ENCODE measurements at places on chromosomes 16 and 17.

DNA sequence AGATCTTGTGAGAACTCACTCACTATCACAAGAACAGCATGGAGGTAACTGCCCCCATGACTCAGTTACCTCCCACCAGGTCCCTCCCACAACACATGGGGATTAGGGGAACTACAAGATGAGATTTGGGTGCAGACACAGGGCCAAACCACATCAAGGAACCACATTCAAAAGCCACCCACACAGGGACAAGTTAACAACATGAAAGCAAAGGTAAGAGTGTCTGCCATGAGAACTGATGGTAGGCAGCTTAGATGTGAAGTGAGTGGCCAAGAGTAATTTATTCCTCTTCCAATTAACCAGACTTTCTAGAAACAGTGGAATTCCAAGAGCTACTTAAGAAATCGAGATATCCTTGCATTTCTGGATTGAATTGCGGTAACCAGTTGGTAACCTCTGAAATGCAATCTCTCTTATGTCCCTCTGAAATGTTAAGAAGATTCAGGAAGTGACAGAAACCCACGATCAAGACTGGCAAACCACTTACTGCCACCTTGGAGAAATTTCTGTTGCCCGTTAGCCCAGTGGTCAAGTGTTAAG lies 167.4 kb upstream of the CACNG5 start:
- DNase-seq = peak; percentile 52

GRCh38 chr17:4573115-4573514 lies 11.2 kb upstream of the SMTNL2 start:
- no peak for DNase-seq

DNA sequence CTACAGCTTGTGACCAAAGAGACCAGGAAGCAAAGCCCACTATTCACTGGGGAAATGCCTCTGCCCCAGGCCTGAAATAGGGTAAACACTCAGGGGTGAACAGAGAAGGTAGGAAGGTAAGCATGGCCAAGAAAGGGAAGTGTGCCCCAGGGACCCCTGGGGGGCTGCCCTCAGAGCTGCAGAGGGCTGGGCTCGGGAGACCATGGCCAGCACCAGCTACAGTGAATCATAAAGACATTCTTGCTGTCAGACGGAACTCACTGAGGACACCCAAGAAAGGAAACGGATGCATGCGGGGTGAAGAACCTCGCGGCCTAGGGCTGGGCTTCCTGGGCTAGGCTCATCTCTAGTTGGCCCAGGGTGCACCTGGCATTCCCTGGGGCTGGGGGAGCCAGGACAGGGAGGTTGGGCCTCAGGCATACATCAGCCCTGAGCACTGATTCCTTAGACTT lies 9.6 kb downstream of the HIC1 start:
- DNase-seq = no peak

DNA sequence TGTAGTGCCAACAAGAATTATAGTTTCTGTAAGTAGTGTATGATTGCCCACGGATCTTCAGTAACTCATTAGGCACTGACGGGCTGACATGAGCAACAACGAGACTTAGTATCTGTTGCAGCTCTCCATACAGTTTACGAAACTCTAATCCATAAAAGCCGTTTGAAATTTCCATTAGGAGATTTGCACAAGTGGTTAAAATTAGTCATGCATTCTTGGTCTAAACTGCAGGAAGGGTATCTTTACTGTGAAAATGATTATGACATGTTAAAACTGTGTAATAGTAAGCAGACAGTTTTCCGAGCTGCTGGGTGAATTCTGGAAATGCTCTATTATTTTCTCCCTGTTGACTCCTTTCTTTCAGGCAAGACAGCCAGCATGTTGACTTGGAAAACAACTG lies 605.0 kb downstream of the WWOX start:
- no peak for DNase-seq

DNA sequence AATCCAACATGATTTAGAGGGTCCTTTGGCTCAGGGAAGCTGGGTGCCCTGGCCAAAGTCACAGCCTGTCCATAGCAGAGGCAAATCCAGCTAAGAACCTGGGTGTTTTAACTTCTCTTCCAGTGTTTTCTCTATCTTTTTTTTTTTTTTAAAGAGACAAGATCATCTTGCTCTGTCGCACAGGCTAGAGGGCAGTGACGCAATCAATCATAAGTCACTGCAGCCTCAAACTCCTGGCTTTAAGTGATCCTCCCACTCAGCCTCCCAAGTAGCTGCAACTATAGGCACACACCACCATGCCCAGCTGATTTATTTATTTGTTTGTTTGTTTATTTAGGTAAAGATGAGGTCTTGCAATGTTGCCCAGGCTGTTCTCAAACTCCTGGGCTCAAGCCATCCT lies 14.8 kb upstream of the GRIN2A start:
- no peak for DNase-seq

- no peak for DNase-seq
Observed at GRCh38 chr17:47288531-47289116, 35.0 kb downstream of the ITGB3 start.

GRCh38 chr16:3193221-3194212 lies 5.5 kb downstream of the OR1F1 start:
- DNase-seq = no peak

- no peak for DNase-seq
Observed at GRCh38 chr17:44961921-44962350, 6.2 kb downstream of the C1QL1 start.

DNA sequence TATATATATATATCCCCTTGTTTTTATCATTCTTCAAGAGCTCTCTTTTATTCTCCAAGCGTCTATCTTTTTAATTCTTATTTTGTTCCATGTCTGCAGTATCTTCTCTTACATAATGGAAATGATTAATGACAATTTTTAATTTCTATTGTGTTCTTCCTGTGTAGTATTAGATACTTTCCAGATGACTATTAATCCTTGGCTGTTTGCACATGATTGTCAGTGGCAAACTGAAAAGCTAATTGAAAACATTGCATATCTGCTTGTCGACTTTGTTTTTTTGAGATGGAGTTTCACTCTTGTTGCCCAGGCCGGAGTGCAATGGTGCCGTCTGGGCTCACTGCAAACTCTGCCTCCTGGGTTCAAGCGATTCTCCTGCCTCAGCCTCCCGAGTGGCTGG lies 124.7 kb downstream of the BCAS3 start:
- no peak for DNase-seq

- no peak for DNase-seq
Observed at GRCh38 chr16:19393226-19394111, 24.2 kb upstream of the TMC5 start.

GRCh38 chr16:90002759-90003158 lies 16.5 kb downstream of the DBNDD1 start:
- no peak for DNase-seq

DNA sequence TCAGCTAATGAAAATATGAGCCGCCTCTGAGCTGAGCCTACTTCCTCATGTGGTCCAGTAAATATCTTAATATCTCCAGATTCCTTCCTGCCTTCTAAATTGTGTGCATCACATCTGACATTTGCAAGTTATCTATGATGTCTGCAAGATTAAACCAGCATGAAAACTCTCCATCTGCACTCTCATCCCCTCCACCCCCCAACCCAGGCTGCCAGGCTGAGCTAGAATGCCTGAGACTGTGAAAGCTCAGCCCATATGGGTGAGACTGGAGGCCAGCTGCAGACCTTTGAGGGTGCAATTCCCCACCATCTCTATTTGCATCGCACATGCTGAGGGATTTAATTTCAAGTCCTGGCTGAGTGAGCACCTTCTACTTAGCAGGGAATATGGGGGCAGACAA lies 82.8 kb downstream of the ASIC2 start:
- DNase-seq = no peak

GRCh38 chr16:71916397-71916920 lies 21.1 kb downstream of the IST1 start:
- no peak for DNase-seq
